ENCODE measurements at places on chromosomes 11 and 22.

DNA sequence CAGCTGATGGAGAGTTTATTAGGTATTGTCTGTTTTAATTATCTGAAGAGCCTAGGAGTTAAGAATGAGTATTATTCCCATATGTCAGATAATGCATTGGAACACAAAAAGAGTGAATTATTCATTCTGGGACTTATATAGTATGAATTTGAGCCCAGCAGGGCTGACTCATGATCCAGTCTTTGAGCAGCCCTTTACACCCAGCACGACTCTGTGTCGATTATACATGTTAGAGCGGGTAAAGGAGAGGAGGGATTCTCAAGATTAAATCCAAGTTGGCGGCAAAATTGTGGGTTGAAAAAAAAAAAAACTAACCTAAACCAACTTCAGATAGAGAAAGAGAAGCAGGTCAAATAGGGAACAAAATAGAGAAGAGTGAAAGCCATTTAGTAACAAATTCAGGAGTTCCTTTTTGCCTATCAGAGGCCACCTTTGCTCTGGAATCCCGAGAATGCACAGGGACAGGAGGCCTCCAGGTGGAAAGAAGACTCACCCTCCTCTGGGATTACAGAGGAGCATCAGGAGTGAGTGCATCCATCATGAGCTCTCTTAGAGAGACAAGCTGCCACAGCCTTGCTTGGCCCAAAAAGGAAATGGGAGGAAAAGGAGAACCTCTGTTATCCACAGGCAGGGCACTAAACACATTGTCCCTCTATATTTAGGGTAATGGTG lies 3.1 kb downstream of the MRGPRX1 start:
- DNase-seq, result no peak

- DNase-seq, result no peak
Measured at GRCh38 chr11:126007238-126007637, 55.4 kb downstream of the CDON start.

DNA sequence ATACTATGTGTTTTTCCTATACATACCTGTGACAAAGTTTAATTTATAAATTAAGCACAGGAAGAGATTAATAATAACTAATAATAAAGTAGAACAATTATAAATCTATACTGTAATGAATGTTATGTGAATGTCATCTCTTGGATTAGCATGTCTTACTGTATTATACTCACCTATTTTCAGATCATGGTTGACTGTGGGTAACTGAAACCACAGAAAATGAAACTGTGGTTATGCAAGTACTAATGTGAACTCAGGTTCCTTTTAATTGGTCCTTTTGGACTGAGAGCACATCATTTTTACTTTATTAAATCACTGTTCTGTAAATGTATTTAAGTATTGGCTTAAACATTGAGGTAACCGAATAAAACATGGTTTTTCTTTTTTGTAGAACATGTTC lies 108.8 kb downstream of the PPP6R3 start:
- no peak for DNase-seq

- DNase-seq, result peak; percentile 24
Measured at GRCh38 chr11:115660030-115660805, 156.0 kb upstream of the CADM1 start.

DNA sequence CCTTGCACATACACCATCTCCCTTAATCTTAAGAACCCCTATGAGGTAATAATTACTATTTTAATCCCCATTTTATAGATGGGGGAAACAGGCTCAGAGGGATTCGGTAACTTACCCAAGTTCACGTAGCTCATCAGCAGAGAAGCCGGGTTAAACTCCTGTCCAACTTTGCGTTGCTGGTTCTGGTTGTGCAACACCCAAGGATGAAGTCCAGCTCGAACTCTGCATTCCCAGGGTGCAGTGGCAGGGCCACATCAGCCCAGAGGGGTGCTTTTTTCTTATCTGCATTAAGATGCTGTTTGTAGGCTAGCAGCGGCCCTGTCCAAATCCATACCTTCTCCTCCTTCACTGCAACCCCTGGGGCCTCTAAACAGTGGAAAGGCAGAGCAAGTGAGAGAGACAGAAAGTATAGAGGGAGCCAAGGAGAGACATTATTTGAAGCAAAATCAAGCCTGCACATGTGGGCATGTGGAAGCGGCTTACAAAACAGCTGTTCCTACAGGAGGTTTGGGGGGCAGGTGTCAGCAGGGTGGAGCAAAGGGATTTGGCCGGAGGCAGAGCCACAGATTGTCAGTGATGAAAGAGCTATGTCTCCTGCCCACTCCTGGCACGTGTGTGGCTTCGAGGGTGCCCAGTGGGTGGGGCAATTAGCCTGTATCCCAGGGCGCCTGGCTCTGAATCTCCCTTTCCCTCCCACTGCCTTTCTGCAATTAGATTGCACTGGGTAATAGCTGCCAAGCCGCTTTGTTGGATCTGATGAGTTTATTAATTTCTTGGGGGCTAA lies 129.5 kb upstream of the TBCEL start:
- no peak for DNase-seq

DNA sequence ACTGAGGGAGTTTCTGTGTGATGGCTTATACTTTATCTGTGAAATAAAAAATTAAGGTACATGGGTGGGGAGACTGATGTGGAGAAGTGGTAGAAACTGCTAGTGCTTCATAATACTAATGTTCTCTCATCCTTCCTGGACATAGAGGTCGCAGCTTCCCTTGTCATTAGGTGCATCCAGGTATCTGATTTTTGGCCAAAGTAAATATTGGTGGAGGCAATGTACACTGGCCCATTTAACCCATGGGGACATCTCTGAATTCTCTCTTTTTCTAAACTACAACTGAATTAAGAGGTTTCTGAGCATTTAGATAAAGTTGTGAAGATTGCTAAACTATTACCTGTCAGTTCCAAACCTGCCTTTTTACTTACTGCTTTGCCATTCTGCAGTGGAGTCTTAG lies 140.9 kb upstream of the CHORDC1 start:
- no peak for DNase-seq

DNA sequence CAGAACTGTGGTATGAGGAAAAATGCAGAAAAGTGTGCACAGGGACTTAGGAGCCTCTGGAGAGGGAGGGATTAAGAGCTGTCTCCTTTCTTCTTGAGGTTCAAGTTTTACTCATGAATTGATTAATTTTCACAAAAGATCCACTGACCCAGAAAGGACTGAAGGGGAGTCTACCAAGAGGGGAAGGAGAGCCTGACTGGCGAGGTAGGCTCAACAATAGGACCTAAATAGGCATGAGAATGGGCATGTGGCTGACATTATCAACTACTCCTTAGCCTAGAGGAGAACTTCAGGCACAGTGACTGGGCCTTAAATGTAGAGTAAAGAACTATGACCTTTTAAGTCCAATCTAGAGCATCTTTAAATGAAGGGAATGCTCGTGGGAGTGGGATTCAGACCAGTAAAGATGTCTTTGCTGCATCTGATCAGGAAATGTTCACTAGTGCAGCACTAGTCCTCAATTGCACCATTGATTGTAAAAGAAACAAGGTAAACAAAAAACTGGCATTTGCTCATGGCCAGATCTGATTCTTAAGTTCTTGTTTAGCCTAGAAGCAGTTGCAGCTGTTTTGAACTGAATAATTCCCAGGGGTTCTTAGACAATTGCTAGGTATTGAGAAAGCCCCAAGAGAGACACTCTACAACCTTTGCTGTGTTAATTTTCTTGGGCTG lies 135.6 kb downstream of the RAB38 start:
- no peak for DNase-seq

DNA sequence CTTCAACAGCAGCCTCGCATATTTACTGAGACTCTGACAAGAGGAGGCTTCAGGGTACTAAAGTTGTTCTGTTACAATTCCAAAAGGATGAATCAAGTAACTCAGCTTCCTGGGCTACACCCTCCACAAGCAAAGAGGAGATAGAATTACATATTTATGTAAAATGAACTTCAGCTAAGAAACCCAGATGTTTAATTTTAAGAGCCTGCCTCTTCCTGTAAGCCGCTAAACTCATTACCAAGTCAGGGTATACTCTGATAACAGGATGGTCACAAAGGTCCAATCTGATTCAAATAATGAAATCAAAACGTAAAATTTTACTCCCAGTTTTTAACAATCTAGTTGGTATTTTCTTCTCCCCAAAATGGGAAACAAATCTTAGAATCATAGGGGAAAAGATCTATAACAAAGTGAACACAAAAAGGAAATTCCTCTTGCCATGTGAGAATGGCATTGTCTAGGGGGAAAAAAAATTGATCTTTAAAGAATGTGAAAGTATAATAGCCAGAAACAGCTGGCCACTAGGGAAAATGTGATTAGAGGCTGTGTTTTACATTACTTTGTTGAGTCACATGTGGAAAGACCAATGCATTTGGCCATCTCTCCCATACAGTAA lies 30.9 kb downstream of the CHEK2 start:
- no peak for DNase-seq

Measured in suppressor macrophage (primary cell).